ENCODE measurements at places on chromosomes 3 and 15.

- no peak for DNase-seq
Observed at GRCh38 chr3:193865896-193866480, 270.0 kb upstream of the HES1 start.

DNA sequence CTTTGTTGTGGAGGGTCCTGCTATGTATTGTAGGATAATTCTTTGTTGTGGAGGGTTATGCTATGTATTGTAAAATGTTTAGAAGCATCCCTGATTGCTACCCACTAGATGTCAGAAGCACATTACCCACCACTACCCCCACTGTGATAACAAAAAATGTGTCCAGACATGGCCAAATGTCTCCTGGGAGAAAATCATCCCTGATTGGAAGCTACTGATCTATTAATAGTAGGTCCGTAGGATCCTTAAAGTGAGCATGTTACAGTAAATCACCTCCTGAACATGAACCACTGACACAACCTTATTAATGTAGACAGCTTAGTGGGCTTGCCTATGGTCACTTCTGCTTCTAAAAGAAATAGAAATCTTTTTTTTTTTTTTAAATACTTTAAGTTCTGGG is 884.6 kb downstream of the AGBL1 start:
- no peak for DNase-seq

GRCh38 chr3:126130081-126130855 is 46.3 kb upstream of the SLC41A3 start:
- no peak for DNase-seq

- no peak for DNase-seq
Observed at GRCh38 chr3:71997066-71997653, 212.2 kb upstream of the PROK2 start.

DNA sequence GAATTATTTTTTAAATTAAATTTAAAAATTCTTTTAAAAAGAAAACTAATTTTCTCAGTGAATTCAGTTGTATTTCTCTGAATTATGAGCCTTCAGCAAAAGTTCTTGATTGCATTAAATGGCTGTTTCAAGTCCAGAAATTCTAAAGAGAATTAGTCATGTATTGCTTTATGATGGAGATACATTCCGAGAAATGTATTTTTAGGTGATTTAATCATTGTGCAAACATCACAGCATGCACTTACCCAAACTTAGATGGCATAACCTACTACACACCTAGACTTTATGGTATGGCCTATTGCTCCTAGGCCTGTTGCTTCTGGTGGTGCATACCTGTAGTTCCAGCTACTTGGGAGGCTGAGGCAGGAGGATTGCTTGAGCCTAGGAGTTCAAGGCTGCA is 44.3 kb upstream of the GCNT3 start:
- no peak for DNase-seq

GRCh38 chr3:58237941-58238681 is 519 bp downstream of the ABHD6 start:
- DNase-seq: peak; percentile 38

DNA sequence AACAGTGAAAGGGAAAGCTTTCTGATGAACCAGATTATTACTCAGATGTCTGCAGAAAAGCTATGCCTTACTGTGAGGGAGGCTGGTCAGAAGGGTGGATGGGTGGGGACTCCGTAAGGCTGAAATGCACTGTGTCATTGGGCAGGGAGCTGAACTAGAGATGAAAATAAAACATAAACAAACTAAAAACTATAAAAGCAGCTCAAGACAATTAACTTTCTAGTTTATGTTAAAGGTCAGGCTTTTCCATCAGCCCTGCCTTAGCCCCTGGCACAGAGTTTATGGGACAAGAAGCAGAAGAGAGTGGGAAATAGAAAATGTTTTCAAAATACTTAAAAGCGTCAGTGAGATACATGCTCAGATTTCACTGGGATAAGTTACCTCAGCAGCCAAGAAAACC is 310.0 kb upstream of the UBE2E2 start:
- no peak for DNase-seq

DNA sequence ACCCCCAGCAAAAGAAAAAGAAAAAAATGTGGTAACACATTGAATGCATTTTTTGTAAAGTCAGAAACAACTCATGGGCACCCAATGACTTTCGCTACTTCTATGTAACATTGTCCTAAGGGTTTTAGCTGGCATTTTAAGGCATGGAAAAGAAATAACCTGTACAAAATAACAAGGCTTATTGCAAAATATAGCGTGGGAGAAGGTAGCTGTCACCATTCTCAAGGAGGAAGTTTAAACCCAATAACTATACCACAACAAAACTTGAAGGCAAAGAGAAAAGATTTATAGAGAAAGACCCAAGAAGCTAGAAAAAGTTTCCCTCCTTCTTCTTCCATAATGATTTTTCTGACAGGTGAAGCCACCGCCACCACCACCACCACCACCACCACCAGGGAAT is 55.7 kb upstream of the ACP3 start:
- DNase-seq: no peak

GRCh38 chr15:80958818-80959495 is 30.7 kb downstream of the MESD start:
- DNase-seq: no peak

DNA sequence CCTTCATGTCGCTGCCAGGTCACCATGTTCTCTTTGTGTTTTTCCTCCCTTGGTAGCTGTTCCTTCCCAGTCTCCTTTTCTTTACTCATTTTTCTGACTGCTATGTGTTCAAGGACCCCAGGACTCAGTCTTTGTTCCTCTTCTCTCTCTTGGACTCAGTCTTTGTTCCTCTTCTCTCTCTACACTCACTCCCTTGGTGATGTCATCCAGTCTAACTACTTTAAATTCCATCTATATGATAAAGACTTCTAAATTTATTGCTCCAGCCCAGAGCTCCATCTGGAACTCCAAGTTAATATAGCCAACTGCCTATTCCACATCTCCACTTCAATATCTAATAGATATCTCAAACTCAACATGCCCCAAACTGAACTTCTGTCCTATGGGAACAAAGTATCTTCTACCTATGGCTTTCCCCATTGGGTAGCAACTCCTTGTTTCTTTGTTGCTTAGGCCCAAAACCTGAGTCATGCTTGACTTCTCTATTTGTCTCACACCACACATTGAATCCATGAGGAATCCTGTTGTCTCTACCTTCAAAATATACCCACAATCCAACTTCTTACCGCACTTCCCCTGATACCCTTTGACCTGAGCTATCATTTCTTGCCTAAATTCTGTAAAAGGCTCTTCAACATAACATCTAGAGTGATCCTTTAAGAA is 4.9 kb upstream of the DYNC1LI1 start:
- DNase-seq: no peak

GRCh38 chr3:29503958-29504357 is 223.1 kb downstream of the RBMS3 start:
- no peak for DNase-seq

- DNase-seq: peak; percentile 46
Observed at GRCh38 chr15:74320352-74321247, 46.8 kb downstream of the CYP11A1 start.

DNA sequence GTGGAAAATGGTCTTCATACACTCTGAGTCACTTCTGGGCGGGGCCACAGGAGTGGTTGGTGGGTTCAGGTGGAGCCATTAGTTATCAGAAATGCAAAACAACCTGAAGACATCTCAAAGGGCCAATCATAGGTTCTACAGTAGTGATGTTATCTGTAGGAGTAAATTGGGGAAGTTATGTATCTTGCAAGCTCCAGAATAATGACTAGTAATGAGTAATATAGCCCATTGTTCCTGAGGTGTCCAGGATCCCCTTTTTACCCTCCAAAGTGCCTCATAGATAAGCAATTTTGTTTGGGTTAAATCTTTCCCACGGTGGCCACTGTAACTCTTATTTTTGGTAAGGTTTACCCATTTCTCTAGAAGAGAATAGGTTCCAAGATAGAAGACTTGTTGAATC is 91.7 kb downstream of the PIK3R4 start:
- no peak for DNase-seq

DNA sequence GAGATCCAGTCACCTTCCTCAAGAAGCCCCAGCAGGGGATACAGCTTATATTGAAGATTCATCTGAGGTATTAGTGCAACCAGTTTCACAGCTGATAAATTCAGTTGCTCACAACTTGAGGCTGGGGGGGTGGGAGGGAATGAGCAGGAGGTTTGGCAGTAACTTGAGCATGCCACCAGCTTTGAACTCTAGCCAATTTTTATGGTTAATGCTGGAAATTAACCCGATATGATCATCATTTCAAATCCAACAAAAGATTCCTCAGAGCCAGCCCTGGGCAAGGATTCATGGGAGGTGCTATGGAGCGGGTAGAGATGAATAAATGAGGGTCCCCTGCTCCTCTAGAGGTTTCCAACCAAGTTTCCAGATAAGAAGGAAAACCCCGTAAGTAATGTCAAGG is 73.1 kb upstream of the HES1 start:
- no peak for DNase-seq

- no peak for DNase-seq
Observed at GRCh38 chr3:39433642-39434041, 27.1 kb downstream of the RPSA start.

DNA sequence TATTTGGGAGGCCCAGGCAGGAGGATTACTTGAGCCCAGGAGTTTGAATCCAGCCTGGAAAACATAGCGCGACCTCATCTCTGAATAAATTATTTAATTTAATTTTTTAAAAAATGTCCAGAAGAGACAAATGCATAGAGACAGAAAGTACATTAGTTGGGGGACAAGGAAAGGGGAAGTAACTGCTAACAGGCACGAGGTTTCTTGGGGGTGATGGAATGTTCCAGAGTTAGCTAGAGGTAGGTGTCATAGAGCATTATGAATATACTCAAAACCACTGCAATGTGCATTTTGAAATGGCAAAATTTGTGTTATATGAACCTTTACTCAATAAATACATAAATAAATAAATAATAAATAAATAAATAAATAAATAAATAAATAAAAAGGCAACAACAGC is 31.7 kb upstream of the CYP11A1 start:
- no peak for DNase-seq

DNA sequence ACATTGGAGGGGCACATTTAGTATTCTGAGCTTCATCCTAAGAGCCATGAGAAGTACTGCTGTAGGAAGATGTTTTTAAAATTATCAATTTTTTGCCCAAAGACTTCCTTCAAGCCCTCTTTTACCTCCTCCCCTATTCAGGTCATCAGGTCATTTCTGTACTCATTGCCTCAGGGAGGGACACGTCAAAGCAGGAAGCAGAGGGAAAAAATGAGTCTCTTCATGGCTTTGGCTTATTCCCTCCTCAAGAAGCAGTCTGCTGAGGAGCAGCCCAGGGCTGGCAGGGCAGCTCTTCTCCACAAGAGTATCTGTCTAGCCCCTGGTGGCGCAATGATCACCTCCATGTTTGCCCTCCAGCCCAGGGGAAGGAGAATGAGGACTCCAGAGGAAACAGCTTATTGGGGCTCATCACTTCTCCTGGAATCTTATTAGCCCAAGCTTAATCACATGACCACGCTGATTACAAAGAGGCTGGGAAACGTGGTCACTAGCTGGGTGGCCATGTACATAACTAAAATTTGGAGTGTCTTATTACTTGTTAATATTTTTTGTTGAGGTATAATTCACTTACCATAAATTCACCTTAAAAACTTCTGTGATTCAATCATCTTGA is 44.2 kb upstream of the GATA2 start:
- no peak for DNase-seq

DNA sequence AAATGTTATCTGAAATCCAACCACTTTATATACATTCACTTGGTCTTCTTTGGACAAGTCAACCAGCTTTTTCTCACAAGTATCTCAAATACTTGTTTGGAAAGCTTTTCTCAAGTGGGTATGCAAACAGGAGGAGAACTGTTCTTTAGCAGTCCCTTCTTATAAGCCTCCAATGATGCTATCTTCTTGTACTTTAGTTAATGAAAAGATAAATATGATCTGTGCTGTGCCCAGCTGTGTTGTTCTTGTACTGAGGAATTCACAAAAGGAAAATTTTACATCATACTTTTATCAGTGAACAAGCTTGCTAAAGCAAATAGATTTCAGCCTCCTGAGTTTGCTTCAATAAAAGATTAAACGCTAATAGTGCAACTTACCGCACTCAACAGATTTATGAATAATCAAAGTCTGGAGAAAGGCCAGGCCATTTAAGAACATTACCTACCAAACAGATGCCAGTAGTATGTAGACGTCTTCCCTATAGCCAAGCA is 395.2 kb downstream of the MECOM start:
- no peak for DNase-seq

DNA sequence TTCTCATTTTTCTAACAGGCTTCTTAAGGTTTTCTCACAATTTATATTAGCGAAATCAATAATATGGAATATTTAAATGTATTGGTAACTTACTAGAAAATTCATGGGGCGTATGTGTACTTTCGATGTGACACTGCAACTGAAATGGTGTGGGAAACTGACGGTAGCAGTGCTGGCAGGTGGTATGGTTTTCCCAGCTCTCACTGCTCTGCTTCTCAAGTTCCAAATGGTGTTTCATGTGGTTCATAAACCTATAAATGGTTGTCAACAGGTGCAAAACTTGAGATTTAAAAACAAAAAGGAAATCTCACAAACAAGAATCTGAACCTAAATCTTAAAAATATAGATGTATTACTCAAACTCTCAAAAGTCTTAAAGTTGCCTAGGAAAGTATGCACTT is 54.7 kb downstream of the ZNF280D start:
- DNase-seq: no peak

DNA sequence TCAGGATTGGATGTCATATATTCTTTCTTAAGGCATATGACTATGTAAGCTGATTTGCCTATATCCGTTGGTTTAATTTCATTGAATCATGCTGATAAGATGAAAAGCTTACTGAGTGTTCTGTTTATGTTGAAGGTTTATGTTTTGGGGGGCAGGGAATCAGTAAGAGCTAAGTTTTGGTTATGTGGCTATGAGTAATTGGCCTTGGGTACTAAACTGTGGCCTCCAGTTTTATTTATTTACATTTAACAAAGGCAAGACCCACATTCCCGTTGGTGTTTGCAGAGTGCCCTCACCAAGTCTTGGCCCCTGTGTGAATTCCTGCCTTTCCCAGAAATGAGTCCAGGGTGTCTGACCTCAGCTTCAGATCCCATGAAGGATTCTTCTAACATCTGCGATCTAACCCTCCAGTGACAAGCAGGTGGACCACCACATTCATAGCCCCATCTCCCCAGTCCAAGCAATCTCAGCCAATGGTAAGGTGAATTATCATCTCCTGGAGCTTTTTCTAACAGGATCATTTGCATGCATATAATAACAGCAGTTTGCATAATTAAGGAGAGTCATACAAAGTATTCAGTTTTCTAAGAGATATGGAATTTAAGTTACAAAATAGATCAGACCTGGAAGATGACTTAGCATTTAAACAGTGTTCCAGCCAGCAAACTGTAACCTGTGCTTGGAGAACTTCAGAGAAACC is 27.4 kb downstream of the GLDN start:
- no peak for DNase-seq

DNA sequence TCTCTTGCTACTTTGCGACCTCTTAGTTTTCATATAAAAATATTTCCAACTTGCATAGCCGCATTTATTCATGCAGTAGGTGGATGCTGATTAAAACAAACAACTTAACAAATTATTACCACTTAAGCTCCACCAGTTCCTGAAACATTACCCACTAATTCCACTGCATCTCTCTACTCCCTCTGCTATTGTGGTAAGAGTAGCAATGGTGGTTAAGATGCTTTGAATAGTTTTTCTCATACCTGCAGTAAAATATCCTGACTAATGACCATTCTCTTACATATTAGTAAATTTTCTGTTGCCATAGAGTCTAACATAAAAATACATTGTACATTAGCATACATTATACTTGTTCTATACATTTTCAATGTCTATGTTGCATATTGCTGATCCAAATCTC is 397.6 kb upstream of the PLSCR5 start:
- no peak for DNase-seq
